SK-N-DZ (cell line): ENCODE measurements at places on chromosomes 3 and 15.
A peak's percentile ranks its signal among the peaks of the same experiment; 100 is the strongest.

GRCh38 chr3:196222876-196223595 is 6.7 kb downstream of the SLC51A start:
- no peak for DNase-seq

- DNase-seq = peak; percentile 96
Measured at GRCh38 chr3:14784087-14784681, 34.6 kb upstream of the FGD5 start.

DNA sequence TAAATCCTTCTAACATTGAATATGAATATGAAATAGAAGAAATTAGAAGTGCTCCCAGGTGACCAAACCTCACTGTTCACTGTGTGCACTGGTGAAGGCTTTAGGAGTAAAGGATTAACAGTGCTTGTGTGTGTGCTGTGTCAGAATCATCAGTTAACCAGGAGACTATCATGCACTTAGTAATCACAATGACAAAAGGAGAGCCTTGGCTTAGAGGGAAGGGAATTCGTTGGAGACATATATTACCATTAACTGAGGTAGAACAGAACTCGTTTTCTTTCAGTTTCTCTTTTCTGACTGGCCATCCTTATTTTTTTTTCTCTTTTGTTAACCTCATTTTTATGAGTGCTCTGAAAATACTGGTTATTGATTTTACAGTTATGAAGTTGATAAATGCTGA is 213.3 kb upstream of the GBE1 start:
- no peak for DNase-seq

DNA sequence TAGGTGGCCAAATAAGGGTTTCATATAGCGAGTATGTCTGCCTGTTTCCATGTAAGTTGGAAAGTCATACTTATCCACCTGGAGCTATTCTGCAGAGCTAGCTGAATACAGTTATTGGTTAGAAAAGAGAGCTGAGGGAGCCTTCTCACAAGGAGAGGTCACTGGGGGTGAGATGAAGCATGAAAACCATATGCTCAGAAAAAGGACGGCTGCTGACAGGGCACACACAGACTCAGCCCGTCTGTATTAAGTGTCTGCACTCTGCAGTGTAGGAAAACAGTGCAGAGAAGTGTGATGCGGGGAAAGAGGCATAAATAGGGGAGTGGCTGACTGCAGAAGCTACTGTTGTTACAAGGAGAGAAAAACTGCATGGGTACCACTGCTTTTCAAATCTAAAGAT is 58.2 kb downstream of the C3orf70 start:
- DNase-seq = no peak

- peak; percentile 11 for DNase-seq
Measured at GRCh38 chr3:36823806-36824205, 59.5 kb upstream of the DCLK3 start.

DNA sequence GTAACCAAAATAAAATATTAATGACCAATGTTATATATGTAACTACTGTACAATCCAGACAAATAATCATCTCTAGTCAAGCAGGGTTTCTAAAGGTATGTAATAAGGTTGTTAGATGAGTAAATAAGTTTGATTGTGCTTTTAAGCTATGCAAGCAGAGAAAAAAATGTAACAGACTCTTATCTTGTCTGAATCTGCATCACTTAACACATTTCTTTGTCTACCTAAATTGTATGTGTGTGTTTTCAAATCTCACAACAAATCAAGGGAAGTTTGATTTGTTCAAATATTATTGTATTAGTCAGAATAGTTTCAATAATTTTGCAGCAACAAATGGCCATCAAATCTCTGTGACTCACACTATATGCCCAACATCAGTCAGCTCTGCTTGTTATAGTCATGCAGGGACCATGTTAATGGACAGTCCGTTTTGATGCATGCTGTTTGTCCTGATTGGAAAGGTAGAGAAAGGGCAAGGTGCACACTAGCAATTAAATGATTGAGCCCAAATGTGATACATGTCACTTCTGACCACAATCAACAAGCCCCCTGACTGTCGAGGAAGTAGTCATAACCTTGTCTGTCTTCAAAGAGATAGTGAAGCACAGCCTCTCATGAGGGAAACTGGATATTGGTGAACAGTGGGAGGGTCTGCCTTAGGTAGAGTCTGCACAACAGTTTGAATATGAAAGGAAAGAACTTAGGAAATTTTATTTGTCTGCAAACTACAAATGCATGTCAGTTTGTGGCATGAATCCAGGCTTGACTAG is 349.4 kb upstream of the SATB1 start:
- no peak for DNase-seq

DNA sequence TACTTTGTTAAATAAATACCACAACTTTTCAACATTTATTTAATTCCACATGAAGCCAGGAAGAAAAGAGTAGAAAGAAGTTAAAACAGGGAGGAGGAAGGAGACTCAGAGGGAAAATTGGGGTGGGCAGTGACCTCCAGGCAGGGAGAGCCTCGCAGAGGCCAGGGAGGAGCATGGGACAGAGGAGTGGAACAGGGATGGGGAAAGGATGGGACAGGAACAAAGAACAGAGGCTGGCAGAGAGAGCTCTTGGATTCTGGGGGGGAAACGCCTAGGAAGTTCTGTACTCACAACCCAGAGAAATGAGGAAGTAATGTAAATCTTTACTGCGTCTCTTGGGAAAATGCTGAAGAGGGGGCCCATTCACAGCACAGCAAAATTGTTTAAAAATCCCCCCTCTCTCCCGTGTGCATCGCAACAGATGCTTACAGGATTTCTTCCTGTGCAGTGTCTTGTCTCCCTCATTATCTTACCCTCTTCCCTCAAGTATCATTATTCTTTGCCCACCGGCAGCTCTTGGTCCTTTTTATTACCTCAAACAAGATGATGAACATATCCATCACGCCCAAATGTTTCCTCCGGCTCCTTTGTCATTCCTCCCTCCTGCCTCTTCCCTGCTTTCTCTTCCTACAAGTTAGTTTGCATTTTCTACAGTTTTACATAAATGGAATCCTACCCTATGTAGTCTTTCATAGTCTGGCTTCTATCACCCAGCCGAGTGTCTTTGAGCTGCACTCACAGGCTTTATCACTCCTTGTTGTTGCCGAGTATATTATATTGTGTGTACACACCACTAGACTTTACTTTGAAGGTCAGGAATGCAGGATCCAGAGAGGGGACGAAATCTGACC is 65.5 kb downstream of the ARHGAP31 start:
- DNase-seq = no peak

DNA sequence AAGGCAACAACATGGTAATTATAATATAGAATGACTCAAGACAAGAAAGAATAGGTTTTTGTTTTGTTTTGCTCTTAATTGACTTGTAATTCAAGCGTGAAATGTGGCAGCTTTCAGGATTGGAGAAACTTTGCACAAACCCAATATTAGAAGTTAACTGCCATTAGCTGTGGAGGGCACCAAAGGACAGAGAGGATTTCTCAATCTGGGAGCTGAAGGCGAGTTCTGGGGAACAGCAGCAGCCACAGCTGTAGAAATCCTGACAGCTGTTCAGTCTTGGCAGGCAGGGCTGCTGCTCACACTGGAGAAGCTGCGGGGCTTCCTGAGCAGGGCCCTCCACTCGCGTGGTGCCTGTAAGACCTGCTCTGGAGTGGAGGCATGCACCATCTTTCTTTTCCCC is 182.2 kb upstream of the IL12A start:
- DNase-seq = no peak

DNA sequence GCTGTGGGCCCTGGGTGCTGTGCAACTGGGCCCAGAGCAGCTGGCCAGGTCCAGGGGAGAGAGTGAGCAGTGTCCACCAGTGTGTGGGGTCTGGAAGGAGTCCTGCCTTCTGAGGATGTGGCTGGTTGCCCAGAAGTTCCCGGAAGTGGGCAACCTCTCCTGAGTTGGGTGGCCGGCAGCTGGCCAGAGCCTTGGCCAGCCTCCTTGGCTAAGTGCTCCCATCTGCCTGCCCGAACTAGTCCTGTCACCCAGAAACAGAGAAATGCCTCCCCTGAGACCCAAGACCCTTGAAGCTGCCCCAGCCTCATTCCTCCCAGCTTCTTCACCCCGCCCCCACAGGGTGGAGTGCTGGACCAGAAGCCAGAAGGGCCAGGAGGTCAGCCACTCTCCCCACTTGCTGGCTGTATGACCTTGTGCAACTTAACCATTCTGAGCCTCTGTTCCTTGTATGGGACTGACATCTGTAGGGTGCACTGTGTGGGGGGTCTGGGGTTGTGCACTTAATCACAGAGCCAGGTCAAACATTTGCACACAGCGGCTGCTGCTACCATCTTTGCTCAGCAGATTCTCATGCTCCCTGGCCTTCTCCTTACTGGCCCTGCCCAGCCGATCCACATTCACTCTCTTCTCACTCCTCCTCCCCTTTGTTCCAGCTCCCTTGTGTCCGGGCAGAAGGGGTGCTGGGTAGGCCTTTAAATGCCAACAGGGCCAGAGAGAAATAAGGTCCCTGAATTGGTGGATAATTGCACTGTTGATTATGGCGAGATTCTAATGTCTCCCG is 7.5 kb upstream of the ALAS1 start:
- DNase-seq = no peak

DNA sequence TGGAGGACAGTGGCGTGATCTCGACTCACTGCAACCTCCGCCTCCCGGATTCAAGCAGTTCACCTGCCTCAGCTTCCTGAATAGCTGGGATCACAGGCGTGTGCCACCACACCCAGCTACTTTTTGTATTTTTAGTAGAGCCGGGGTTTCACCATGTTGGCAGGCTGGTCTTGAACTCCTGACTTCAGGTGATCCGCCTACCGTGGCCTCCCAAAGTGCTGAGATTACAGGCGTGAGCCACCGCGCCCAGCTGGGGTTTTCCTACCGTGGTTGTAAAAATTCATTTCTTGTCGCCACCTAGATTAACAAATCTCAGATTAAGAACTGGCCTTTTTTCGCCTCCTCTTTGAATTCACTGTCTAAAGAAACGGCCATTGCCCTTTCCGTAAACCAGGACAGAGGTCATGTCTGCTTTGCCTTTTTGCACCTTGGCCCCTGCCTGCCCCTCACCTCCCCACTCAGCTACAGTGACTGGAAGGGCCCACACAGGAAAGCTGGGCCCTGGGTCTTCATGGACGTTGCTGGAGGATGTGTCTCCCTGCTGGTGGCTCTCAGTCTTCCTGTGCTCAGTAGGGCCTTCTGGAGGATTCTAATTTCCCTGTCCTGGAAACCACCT is 17.2 kb downstream of the ZNF710 start:
- no peak for DNase-seq

GRCh38 chr3:117801912-117802239 is 1092.3 kb downstream of the TUSC7 start:
- no peak for DNase-seq

GRCh38 chr3:88542916-88543315 is 393.2 kb downstream of the C3orf38 start:
- DNase-seq = no peak

DNA sequence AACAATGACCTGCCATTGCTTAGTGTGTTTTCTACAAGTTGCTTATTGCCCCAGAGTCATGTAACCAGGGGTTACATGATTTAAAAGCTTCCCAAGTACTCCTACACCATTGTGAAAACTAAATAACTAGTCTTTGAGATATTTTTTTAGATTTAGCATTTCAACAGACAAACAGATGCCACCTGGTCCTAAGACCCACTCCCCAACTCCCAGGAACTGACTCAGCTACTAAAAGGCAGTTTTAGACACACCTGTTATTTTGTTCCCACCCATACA is 28.1 kb upstream of the KBTBD12 start:
- no peak for DNase-seq

DNA sequence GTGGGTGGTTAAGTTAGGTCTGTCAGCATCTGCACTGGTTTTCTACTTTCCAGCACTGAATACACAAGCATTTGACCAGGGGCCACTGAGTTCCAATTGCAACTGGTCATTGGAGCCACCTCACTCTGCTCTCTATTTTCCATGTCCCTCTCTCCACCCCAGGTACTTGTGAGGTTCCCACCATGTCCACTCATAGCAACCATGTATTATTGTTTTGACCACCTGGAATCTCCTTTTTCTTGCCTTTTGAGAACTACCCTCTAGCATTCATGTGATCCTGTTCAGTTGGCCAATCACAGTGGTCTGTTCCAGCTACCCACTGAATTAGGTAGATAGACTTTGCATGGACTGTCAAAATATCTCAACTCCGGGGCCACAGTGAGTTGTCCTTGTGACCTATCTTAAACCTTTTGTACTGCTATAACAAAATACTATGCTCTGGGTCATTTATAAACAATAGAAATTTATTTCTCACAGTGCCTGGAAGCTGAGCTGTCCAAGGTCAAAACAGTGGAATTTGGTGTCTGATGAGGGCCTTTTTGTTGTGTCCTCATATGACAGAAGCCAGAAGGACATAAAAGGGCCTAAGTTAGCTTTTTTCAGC is 20.2 kb upstream of the TM4SF18 start:
- DNase-seq = no peak

DNA sequence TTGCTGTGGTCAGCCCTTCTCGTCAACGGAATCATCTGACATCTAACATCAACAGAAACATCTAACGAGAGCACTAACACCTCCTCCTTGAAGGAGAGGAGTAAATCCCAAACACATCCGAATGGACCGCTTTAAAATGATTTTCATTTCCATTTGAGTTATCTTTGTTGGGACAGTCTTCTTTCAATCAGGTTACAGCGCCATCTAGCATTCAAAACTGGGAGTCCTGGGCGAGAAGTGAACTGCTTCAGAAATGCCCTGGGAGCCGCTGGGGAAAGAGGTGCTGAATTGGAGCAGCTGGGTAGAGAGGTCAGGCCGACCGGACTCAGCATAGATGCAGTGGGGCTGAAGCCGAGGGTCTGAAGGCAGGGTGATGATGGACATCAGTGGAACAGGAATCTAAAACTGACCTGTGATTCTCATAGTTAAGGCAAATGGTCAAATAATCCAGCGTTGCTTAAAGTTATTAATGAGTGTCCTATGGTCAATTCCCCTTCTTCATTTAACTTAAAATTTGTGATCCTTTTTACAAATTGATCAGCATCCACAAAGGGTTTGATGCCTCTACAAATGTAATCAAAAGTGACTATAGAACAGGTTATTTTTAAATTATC is 170.0 kb upstream of the NDN start:
- DNase-seq = no peak

- peak; percentile 90 for DNase-seq
Measured at GRCh38 chr3:49339941-49340800, at the start of gene USP4. TSS of gene USP4 (minus strand) at chr3:49340053. CDS start at chr3:49340024, 29 bp downstream.

DNA sequence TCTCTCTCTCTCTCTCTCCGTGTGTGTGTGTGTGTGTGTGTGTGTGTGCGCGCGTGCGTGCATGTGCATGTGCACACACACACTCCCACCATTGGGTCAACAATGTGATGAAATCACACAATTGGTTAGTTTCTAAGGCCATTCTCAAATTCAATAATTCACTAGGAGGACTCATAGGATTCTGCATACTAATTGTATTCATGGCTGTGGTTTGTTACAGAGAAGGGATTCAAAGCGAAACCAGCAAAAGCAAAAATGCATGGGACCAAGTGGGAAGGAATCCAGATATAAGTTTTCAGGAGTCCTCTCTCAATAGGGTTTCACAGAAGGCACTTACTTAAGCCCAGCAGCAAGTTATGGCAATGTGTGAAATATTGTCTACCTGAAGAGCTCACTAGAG is 515.0 kb downstream of the PYDC2 start:
- DNase-seq = no peak
